ENCODE measurements at places on chromosomes 3 and 15. TPM values are rescaled to one million over a fixed set of nuclear protein-coding genes. Genes with fewer than 3 reads are reported as not detected.

Gene SI
- not detected for total RNA-seq

Gene COL6A5
- total RNA-seq = not detected

Gene C3orf22
- total RNA-seq = not detected

DNA sequence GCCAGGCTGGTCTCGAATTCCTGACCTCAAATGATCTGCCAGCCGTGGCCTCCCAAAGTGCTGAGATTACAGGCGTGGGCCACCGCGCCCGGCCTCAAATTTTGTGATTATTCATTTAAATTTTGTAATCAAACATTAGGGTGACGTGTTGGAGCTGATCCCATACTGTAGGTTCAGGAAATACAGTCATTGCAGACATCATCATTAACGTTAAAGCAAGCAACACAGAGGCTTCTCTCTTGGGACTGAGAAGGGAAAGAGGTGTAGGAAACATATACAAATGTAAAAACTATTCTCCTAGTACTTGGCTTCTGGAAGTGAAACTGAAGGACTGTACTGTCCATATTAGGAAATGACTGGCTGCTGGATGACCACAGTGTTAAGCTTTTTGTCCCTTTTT is 11.1 kb upstream of the ARID3B start:
- H3K36me3 ChIP-seq = no peaks in the 10 kb centered on the region
- no peaks in the 10 kb centered on the region for H3K27me3 ChIP-seq
- H3K4me1 ChIP-seq = peaks cover 39% of the 10 kb centered on the region
- H3K27ac ChIP-seq = peak overlapping the region; percentile 70
- no peak overlapping the region for H3K4me3 ChIP-seq

DNA sequence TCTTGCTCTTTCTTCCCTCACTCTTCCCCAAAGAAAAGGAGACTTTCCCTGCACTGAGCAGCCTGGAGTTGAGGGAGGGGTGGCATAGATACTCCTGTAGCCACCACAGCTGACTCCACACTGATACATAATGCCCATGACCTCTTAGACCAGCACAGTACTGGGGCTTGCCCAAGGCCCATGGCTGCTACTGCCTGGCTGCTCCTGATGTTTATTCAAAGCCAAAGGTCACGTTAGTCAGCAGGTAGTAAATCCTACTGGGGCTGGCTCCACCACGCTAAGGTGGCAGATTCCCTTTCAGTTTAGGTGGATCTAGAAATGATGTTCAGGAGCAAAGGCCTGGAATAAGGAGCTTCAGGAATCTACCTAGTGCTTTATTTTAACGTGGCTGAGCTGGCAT is 212.7 kb downstream of the C3orf38 start:
- no peaks in the 10 kb centered on the region for H3K27me3 ChIP-seq
- H3K27ac ChIP-seq = no peak overlapping the region
- H3K4me3 ChIP-seq = no peak overlapping the region

Gene C3orf80
- 2.2 TPM for total RNA-seq

- peak; percentile 88 for DNase-seq
- no peak overlapping the region for H3K4me3 ChIP-seq
Measured at GRCh38 chr15:81897057-81897677, 148.7 kb downstream of the MEX3B start.

DNA sequence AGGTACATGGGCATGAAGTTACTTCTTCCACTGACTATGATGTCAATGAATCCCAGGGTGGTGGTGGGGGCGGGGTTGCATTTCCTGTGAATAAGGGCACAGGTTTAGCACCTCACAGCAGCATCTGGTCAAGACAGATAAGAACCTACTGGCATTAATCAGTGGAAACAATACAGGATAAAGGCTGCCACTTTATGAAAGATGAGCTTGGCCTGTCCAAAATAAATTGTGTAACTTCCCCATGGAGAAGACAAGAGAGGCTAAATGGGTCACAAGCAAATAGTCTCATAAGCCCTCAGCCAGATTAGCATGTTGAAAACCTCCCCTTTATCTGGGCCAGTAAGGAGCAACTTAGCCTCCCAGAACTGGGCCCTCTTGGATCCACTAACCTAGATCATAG is 27.4 kb upstream of the PLSCR2 start:
- H3K36me3 ChIP-seq = no peaks in the 10 kb centered on the region
- H3K27ac ChIP-seq = no peak overlapping the region
- H3K4me1 ChIP-seq = no peaks in the 10 kb centered on the region
- DNase-seq = no peak
- no peak overlapping the region for H3K4me3 ChIP-seq
- no peaks in the 10 kb centered on the region for H3K27me3 ChIP-seq

GRCh38 chr3:30082652-30083051 is 523.7 kb upstream of the TGFBR2 start:
- no peak overlapping the region for H3K4me3 ChIP-seq
- DNase-seq = no peak
- no peak overlapping the region for H3K27ac ChIP-seq

Gene DNAH12
- total RNA-seq = under 0.01 TPM

GRCh38 chr15:85034276-85034675 is 52.6 kb downstream of the PDE8A start:
- no peaks in the 10 kb centered on the region for H3K36me3 ChIP-seq
- no peaks in the 10 kb centered on the region for H3K27me3 ChIP-seq
- peaks cover 14% of the 10 kb centered on the region for H3K4me1 ChIP-seq
- no peak for DNase-seq
- no peak overlapping the region for H3K4me3 ChIP-seq

Gene SPRED1
- 32.6 TPM for total RNA-seq

All from osteoblast (primary cell).